Cardiac muscle cell (in vitro differentiated cells and primary cell): ENCODE measurements at places on chromosomes 5 and 9. TPM values are rescaled to one million over a fixed set of nuclear protein-coding genes. Genes with fewer than 3 reads are reported as not detected.

GRCh38 chr9:69071059-69071458 is 35.5 kb downstream of the FXN start:
- DNase-seq: peak; percentile 54

KCNIP1 gene
- total RNA-seq: 0.09 TPM in 1 of 2 replicates, not detected in the other

GRCh38 chr5:85288914-85289313 is 904.2 kb upstream of the EDIL3 start:
- no peak for DNase-seq

GRCh38 chr5:149545327-149545726 is 5.9 kb downstream of the CSNK1A1 start:
- no peak for DNase-seq

GRCh38 chr9:109440117-109440515 is 58.0 kb downstream of the PTPN3 start:
- DNase-seq: no peak

DNA sequence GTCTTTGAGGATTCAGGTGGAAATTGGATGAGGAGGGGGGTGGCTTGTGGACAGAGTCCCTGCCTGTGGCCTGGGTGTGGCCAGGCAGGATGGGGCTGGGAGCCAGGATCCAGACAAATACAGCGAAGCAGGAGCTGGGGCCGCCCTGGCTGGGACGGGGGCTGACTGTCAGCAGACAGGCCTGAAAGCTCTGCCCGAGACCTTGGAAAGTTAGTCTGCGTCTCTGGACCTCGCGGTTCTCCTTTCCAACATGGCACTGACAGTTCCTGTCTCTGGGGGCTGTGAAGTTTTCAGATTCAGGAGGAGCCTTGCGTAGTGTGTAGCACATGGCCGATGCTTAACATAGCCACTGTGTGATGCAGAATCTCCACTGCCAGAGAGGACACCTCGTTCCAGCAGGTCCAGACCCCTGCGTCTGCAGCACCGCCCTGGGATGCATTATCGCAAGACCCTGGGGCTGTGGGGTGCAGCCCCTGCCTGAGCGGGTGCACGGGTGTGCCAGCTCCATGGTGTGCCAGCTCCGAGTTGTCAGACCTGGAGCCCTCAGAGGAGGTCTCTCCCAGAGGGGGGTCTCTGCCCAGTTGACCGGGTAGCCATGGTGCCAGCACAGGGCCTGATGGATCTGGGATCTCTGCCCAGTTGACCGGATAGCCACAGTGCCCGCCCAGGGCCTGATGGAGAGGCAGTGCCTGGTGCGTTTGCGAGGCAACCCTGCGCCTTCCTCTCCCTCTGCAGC is 89.3 kb downstream of the COL5A1 start:
- DNase-seq: no peak

LOX gene
- 3.5 and 4.6 TPM in 2 replicates for total RNA-seq

CFAP90 gene
- total RNA-seq: 0.60 TPM in 1 of 2 replicates, not detected in the other

DNA sequence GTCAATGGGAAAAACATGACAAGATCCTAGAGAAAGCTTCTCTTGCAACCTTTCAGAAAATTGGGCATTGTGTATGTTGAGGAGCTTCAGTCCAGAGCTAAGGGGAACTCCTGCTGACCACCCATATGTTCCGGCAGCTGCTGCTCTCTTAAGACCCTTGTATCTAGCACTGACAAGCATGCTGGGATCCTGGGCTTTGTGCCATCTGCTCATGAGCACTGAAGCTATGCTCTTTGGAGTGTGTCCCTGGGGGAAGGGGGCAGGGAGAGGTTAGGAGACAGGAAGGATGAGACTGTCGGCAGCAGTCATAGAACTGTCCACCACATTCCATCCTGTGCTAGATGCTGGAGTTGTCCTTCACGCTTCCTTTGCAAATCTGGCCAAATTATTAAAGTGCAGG is 109.3 kb downstream of the JAKMIP2 start:
- DNase-seq: no peak

DNA sequence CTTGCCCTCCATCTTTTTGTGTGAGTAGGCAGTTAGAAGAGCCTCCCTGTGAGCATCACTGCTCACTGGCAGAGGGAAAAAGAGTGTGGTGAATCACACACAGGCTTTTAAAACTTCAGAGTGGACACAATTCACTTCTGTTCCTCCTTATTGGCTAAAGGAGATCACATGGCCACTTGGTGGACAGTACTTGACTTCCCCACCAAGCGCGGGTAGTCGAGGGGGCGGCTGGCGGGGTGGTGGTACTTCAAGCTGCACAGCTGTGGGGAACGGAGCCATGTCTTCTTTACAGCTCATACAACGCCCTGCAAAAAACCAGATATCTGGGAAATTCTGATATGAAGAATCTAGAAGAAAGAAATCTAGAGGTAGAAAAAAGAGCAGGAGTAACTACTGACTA is 95.4 kb downstream of the PAM start:
- no peak for DNase-seq

SLC35D2 gene
- total RNA-seq: 22.1 and 25.7 TPM in 2 replicates

- no peak for DNase-seq
Measured at GRCh38 chr9:72855890-72856523, 96.8 kb downstream of the ALDH1A1 start.

- no peak for DNase-seq
Measured at GRCh38 chr9:85224301-85224700, 517.5 kb downstream of the AGTPBP1 start.

DNA sequence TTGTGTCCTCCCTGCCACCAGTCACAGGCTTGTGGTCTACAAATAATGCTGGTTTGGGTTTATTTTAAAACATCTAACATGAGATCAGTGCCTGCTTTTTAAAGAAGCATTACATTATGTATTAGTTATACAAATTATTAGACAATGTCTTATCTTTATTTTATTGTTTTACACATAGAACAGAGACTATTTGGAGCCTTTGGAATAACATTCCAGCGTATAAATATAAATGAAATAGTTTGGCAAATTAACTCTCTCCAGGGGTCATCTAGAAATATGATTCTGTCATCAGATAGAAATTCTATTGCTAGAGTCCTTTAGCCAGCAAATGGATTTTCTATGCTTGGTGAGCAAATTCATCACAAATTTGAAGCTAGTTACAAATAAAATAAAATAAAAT is 22.4 kb downstream of the MAP1B start:
- no peak for DNase-seq

- no peak for DNase-seq
Measured at GRCh38 chr5:77010243-77010642, 20.0 kb upstream of the AGGF1 start.

PHF24 gene
- 1.1 and 2.9 TPM in 2 replicates for total RNA-seq

- no peak for DNase-seq
Measured at GRCh38 chr5:123451047-123451446, 27.8 kb upstream of the CEP120 start.

GRCh38 chr9:34688329-34689115 is 2.6 kb downstream of the CCL19 start:
- DNase-seq: no peak

GRCh38 chr5:106755066-106755465 is 915.7 kb downstream of the EFNA5 start:
- no peak for DNase-seq

DNA sequence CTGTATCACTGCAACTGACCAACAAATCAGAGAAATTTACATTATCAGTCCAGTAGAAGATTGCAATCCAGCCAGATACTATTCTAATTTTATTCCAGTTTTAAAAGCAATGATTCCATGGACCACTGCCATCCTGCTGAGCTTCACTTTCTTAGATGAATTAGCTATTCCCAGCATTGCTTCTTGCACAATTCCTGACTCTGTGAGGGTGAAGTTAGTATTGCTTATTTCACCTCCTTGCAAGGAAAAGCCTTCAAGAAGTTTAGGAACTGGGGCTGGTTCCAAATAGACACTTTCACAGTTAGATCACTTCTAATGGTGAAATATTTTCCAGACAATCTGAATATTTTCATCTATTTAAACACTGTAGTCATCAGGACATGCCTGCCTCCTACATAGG is 338.6 kb upstream of the TNC start:
- no peak for DNase-seq

ZNF883 gene
- 3.9 and 5.3 TPM in 2 replicates for total RNA-seq

GRCh38 chr5:60888359-60889061 is 44.4 kb upstream of the ELOVL7 start:
- no peak for DNase-seq

GRCh38 chr5:135455876-135456237 is 3.7 kb upstream of the TIFAB start:
- DNase-seq: no peak

QRFP gene
- not detected in 2 replicates for total RNA-seq

RASEF gene
- 0.33 and 0.35 TPM in 2 replicates for total RNA-seq

GRCh38 chr5:91114658-91115057 is 268.5 kb downstream of the ARRDC3 start:
- peak; percentile 21 for DNase-seq

DNA sequence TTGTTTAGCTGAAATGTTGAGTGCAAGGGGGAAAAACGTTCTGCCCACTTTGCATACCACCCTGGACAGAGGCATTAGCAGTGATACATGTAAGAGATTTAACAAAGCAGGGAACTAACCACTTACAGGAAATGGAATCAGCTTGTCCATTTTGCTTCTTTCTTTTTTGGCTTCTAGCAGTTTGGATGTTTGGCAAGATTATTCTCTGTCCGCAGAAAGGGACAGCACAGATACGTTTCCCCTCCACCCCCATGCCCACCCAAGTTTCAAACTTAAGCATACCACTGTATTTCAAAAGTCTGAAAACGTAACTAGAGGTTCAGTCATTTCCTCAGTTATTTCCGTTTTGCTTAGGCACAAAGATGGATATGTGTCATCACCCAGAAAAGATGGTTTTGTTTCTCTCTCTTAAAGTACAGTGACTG is 118.4 kb downstream of the GDNF start:
- peak; percentile 71 for DNase-seq

DNA sequence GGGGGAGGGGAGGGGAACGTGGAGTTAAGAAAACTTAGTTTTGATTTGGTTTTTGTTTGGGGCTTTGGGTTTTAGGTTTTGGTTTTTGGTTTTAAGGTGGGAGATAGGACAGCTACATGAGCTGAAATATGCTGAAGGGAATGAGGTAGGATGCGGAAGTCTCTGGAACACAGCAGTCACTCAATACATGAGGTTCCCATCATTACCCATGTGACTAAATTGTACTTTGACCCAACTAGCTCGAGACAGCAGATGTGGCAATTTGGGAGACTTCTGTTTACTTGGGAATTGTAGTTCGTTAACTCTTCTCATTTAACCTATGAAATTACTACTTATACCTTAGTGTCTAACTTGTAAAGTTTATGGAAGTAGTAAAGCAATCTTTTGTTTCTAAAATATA is 124.2 kb downstream of the TLE1 start:
- DNase-seq: no peak

DNA sequence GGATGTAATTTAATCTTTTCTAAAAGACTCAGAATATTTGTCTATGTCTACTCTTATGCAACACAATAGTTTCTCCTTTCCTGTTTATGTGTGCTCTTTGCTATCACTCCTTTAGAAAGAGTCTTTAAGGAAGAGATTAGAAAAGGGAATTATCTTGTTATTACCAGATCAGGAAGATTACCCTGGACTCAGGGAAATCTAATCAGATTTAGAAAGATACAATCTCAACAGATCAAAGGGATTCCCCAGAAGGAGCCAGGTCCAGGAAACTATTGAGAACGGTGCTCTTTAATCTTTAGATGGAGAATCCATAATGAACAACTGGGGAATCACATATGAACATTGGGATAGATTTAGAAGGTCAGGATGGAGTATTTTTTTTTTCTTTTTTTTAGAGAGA is 32.4 kb upstream of the ZFR start:
- DNase-seq: no peak

DPYSL3 gene
- 129 and 202 TPM in 2 replicates for total RNA-seq

PCDHGB1 gene
- 1.8 and 3.7 TPM in 2 replicates for total RNA-seq

GRCh38 chr5:36491856-36492255 is 114.5 kb upstream of the SLC1A3 start:
- no peak for DNase-seq

DNA sequence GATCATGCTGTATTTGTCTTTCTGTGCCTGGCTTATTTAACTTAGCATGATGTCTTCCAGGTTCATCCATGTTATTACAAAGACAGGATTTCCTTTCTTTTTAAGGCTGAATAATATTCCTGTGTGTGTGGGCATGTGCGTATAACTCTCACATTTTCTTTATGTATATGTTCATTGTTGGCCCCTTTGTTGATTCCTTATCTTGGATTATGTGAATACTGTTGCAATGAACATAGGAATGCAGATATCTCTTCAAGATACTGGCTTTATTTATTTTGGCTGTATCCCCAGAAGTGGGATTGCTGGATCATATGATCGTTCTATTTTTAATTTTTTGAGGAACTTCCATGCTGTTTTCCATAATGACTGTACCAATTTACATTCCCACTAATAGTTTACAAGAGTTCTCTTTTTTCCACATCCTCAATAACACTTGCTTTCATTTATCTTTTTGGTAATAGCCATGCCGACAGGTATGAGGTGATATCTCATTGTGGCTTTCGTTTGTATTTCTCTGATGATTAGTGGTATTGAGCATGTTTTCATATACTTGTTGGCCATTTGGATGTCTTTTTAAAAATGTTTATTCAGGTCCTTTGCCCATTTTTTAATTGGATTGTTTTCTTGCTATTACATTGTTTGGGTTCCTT is 38.0 kb downstream of the CREBRF start:
- no peak for DNase-seq

GRCh38 chr9:86445671-86446070 is 91.5 kb upstream of the TUT7 start:
- DNase-seq: no peak

GRCh38 chr9:126151686-126152134 is 174.9 kb upstream of the MVB12B start:
- DNase-seq: no peak

ZNF879 gene
- 9.4 and 12.0 TPM in 2 replicates for total RNA-seq

SNCB gene
- total RNA-seq: 1.6 and 2.4 TPM in 2 replicates

PCDHB4 gene
- 2.6 and 5.2 TPM in 2 replicates for total RNA-seq

DNA sequence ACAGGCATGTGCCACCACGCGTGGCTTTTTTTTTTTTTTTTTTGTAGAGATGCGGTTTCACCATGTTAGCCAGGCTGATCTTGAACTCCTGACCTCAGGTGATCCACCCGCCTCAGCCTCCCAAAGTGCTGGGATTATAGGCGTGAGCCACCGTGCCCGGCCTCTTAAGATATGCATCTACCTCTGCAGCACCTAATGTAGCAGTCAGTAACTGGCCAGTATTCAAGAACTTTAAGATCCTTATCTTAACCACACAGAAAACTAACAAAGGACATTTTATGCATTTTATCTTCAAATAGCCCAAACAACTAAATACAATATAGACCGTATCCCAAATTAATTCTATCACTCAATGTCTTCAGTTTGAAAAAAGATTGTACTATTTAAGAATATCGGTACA is 618.7 kb downstream of the TLE1 start:
- DNase-seq: no peak

GRCh38 chr5:168251259-168251658 is 40.2 kb upstream of the WWC1 start:
- no peak for DNase-seq

IFNB1 gene
- total RNA-seq: not detected in 2 replicates

- DNase-seq: no peak
Measured at GRCh38 chr9:133833388-133834025, 95.4 kb upstream of the SARDH start.

PCDHAC2 gene
- 42.2 and 47.8 TPM in 2 replicates for total RNA-seq

DIPK1B gene
- total RNA-seq: 163 and 188 TPM in 2 replicates

- no peak for DNase-seq
Measured at GRCh38 chr9:137275588-137276472, 1.7 kb upstream of the TOR4A start.

GRCh38 chr5:32172923-32173266 is 1.2 kb downstream of the GOLPH3 start:
- no peak for DNase-seq

ACER2 gene
- 1.7 and 1.9 TPM in 2 replicates for total RNA-seq

- no peak for DNase-seq
Measured at GRCh38 chr5:174528821-174529544, 195.4 kb upstream of the MSX2 start.

CAMK4 gene
- total RNA-seq: 0.99 and 2.1 TPM in 2 replicates
